Left kidney (tissue), 8 donors: ENCODE measurements at places on chromosomes 6 and 20. TPM values are rescaled to one million over a fixed set of nuclear protein-coding genes. Genes with fewer than 3 reads are reported as not detected.

GRCh38 chr20:60467771-60468170 is 509.5 kb downstream of the CDH26 start:
- DNase-seq, result no peak

PTPRT gene
- polyA plus RNA-seq, result 0.53 TPM

- no peak for DNase-seq
These were observed 88.0 kb downstream of the METTL24 start for GRCh38 chr6:110270165-110270564.

- DNase-seq, result peak; percentile 99
These were observed at the start of gene TSPYL1 for GRCh38 chr6:116279232-116280160. Gene TSPYL1, minus strand, starts transcription at chr6:116279930. Its CDS starts 100 bp downstream, at chr6:116279830.

DNA sequence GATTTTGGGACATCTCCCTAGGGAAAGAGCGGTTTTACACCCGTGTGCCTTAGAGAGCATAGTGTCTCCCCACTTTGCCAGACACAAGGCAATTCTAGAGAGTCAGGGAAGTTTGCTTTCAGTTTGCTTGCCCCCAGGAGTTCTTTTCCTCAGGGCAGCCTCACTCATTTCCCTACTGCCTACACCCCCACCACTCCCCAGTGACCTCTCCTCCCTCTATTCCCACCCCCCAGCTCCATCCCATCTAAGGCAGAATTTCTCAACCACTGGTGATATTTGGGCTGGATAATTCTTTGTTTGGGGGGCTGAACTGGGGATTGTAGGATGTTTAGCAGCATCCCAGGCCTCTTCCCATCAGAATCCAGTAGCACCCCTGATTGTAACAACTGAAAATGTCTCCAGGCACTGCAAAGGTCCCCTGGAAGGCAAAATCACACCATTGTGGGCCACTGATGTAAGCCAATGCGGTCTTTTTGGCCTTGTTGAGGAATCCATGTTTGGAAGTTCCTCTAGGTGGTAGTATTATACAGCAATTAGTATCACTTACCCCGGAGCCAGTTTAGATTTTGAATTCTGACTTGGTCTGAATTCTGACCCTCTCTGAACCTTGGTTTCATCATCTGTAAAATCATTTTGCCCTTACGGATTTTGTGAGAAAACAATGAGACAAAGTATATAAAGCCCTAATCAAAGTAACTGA is 1.3 kb downstream of the EPPIN start:
- DNase-seq, result peak; percentile 22

GRCh38 chr6:139931747-139932146 is 557.3 kb upstream of the CITED2 start:
- no peak for DNase-seq

- no peak for DNase-seq
These were observed 209.8 kb downstream of the HIVEP2 start for GRCh38 chr6:142735204-142735603.

GRCh38 chr20:25584905-25585704 is at the start of gene NINL:
Gene NINL, minus strand, starts transcription at chr20:25585531. Its CDS starts 58,944 bp downstream, at chr20:25526587.
- DNase-seq, result peak; percentile 72

ZC3H12D gene
- 0.70 TPM for polyA plus RNA-seq

GPX5 gene
- not detected for polyA plus RNA-seq

DNA sequence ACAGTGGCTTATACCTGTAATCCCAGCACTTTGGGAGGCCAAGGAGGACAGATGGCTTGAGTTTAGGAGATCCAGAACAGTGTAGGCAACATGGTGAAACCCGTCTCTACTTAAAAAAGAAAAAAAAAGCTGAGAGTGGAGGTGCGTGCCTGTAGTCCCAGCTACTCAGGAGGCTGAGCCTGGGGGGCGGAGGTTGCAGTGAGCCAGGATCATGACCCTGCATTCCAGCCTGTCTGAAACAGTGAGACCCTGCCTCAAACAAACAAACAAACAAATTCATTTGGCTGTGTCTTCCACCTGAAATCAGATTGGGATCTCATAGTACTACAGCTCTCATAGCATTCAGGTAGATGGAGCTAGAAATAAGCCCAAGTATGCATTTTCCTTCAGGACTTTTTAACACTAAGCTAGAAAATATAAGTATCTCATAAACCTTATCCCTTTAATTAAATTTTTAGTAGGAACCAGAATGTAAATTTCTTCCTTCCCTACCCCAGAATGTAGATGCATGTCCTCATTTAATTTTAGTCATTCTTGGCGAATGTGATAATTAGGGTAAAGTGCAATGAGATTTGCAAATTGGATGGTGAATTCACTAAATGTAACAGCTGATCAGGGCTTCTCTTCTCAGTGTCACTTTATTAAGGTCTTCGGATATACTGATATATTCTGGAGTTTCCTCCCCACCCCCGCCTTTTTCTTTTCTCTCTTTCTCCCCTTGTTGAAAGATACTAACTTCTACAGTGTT is 190.4 kb downstream of the CDKAL1 start:
- DNase-seq, result no peak
